Stimulated activated CD8-positive, alpha-beta memory T cell treated with anti-CD3 and anti-CD28 coated beads, Interleukin-7, amount 100 ng/mL, for 48 hours (primary cell): ENCODE measurements at places on chromosomes 7 and 10.

- no peak for DNase-seq
These were observed 49.7 kb downstream of the CDK1 start for GRCh38 chr10:60827791-60828488.

- DNase-seq = no peak
These were observed 49.2 kb downstream of the CUL2 start for GRCh38 chr10:35040760-35041501.

DNA sequence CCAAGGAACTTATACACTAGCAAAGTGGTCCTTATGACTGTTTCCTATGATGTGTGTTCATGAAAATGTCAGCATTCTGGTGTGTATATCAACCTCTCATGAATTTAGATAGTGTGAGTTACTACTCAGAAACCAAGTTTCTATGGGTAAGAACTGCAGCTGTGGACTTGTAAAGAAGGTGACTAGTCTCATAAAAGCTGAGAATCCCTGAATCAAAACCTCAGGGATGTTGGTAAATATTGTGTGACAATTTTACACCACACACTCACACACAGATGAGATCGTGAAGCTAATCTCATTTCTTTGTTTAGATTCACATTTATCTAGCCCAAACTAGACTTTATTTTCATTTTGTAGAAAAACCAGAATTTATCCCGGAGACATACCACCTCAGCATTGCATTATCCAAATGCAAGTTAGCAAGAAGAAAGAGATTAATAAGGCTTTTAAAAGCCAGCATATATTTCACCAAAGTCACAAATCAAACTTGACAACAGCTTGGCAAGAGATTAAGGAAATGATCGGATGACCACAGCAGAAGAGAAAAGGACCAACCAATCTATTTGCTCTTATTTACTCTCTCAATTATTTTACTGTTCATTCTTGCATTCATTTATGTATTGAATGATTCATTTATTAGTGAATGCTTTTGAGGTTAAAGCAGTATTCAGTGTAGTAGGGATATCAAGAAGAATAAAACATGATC is 92.9 kb downstream of the PLXDC2 start:
- no peak for DNase-seq

GRCh38 chr7:20235288-20235687 is 18.1 kb upstream of the MACC1 start:
- DNase-seq = no peak
